ENCODE measurements at places on chromosomes 12 and 14. TPM values are rescaled to one million over a fixed set of nuclear protein-coding genes. Genes with fewer than 3 reads are reported as not detected.

Gene C12orf57
- total RNA-seq: 149 TPM

Gene CINP
- total RNA-seq: 36.2 TPM

Gene PTCSC3
- total RNA-seq: not detected

Gene TMEM179
- not detected for total RNA-seq

Gene CLEC2B
- total RNA-seq: 18.8 TPM

Gene FOXM1
- 1.7 TPM for total RNA-seq

Gene SAMD15
- total RNA-seq: 1.2 TPM

DNA sequence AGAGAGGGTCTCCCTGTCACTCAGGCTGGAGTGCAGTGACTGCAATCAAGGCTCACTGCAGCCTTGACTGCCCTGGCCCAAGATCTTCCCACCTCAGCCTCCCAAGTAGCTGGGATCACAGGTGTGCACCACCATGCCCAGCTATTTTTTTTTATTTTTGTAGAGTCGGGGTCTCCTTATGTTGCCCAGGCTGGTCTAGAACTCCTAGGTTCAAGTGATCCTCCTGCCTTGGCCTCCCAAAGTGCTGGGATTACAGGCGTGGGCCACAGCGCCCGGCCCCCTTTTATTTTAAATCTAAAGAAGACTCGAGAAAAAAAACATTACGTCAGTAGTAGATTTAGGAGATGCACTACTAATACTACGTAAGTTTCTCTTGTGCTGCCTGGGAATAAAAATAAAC lies 14.3 kb downstream of the FOS start:
- DNase-seq: no peak

- DNase-seq: no peak
Observed at GRCh38 chr12:44127966-44128710, 292.3 kb downstream of the TMEM117 start.

- no peak for DNase-seq
Observed at GRCh38 chr12:46207644-46208043, 61.2 kb downstream of the SLC38A1 start.

- no peak for DNase-seq
Observed at GRCh38 chr12:82862069-82862841, 175.5 kb downstream of the TMTC2 start.

- no peak for DNase-seq
Observed at GRCh38 chr12:104219361-104219892, 3.8 kb downstream of the TXNRD1 start.

GRCh38 chr12:25958428-25959070 lies at the start of gene RASSF8:
Gene RASSF8 (plus strand): TSS chr12:25958682. CDS start chr12:26055344, 96,662 bp downstream.
- DNase-seq: peak; percentile 88

DNA sequence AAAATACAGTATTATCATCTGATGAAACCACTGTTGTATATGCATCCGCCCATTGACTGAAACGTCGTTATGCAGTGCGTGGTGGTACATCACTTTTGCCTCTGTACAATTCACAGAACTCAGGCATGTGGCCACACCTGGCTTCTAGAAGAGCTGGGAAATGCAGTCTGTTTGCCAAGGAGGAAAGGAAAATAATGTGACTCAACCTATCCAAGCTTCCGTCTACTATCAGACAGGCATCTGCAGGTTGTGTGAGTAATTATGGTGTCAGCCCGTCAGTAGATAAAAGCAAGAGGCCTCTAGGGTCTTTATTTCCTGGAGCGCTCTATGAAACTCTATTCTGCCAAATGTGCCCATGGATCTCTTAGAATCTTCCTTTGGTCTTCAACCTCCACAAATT lies 111.6 kb downstream of the BBS10 start:
- no peak for DNase-seq

GRCh38 chr12:21183721-21184275 lies 52.8 kb downstream of the SLCO1B1 start:
- no peak for DNase-seq

GRCh38 chr12:91460469-91460868 lies 277.9 kb upstream of the DCN start:
- no peak for DNase-seq

DNA sequence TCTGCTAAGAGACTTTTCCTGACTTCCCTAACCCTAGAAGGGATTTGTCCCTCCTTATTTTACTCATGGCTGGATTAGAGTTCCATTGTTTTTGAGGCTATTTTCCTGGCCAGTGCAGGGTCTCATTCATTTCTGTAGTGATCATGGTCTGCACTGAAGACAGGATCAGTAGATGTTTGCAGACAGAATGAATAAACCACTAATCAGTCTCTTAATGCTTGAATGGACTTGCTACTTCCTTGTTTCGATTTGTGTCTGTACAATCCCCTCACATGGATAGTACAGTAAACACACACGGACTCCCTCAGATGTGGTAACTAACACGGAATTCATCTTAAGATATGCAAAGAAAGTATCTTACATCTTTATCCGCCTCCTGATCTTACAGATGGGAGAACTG lies 102.6 kb upstream of the PRB2 start:
- DNase-seq: no peak

- no peak for DNase-seq
Observed at GRCh38 chr12:92123780-92124688, 21.6 kb downstream of the BTG1 start.

GRCh38 chr12:88468581-88468980 lies 111.7 kb downstream of the KITLG start:
- DNase-seq: no peak

GRCh38 chr12:128606538-128606937 lies 217.2 kb downstream of the SLC15A4 start:
- DNase-seq: no peak

DNA sequence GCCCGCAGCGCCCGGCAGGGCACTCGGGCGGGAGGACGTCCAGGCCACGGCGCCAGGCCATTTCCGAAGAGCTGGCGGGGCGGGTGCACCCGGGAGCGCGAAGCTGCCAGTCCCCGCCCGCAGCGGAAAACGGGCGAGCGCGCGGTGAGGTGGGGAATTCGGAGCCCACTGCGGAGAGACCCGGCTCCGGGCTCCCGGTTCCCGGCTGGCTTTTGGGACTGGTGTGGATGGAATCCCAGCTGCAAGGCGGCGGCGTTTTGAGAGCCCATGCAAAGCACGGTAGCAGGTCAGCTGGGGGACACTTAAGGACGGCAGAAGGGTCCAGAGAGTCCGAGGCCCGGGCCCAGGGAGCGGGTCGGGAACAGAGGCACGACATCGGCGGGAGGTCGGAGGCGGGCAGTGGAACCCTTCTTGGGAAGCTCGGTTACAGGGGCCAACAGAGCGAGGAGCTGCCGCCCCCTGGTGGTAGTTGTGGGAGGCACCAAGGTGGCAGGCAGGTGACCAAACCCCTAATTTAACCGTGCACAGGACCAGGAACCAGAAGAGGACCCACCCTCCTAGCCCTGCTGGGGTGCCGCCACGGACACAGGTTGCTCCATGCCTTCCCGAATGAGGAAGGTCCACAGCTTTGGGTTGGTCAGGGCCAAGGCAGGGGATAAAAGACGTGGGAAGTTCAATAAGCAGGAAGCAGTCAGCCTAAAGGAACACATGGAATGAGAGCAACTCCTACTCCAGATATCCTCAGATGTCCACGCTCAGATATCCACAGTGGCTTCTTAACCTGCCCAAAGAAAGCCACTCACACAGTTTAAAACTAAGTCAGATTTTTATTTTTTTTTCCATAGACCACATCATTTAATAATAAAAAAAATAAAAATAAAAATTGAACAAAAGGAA lies 685 bp upstream of the CDH24 start:
- peak; percentile 91 for DNase-seq

DNA sequence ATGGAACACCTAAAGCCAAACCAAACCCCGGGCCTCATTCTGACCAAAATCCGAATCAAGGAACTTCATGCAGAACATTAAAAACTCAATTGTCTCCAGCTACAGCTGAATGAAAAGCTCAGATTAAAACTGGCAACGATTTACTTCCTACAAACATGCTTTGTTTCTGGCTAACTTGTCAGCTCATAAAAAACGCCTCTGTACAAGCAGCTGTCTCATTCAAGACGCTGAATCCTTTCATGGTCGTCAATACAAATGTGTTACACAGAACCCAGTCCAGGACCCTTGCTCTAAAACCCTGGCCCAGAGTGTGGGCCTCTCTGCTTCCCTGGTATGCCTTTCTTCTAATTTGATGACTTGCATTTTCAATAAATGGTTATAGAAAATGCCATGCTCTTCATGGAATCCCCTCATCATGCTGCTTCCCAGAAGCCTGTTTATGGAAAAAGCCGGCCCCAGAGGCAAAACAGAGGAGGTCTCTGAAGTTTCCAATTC lies 183.1 kb downstream of the PHLDA1 start:
- DNase-seq: no peak

GRCh38 chr12:105482951-105483350 lies 152.5 kb downstream of the C12orf75 start:
- DNase-seq: no peak

- no peak for DNase-seq
Observed at GRCh38 chr12:112328456-112329124, 53.6 kb downstream of the HECTD4 start.

GRCh38 chr12:29783773-29784666 lies at the start of gene TMTC1:
Gene TMTC1 (minus strand): TSS chr12:29783942. CDS start chr12:29783751, 191 bp downstream.
- peak; percentile 91 for DNase-seq

GRCh38 chr12:54421879-54422250 lies 2.8 kb upstream of the ITGA5 start:
- DNase-seq: no peak

- no peak for DNase-seq
Observed at GRCh38 chr12:41286426-41286825, 98.3 kb downstream of the PDZRN4 start.
